ENCODE measurements at places on chromosomes 13 and 19. TPM values are rescaled to one million over a fixed set of nuclear protein-coding genes. Genes with fewer than 3 reads are reported as not detected.

GRCh38 chr13:51500687-51501086 lies 47.9 kb upstream of the INTS6 start:
- DNase-seq, result no peak

- DNase-seq, result no peak
Measured at GRCh38 chr13:73481886-73482445, 423.2 kb downstream of the KLF5 start.

DNA sequence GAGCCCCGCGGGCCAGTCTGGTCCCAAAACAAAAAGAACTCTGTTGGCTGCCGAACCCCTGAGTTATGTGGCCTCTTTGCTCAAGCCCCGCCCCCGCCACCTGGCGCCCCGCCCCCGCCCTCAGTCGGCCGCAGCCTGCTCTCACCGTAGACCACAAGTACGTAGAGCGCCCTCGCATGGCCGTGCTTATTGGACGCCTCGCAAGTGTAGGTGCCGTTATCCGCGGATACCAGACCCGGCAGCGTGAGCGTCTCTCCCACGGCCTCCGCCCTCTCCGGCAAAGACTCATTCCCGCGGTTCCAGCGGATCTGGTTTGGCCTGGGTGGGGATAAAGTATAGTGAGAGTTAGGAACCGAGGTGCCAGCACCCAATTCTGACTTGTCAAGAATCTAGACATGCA lies 5.5 kb upstream of the ZNF428 start:
- no peak for DNase-seq

DNA sequence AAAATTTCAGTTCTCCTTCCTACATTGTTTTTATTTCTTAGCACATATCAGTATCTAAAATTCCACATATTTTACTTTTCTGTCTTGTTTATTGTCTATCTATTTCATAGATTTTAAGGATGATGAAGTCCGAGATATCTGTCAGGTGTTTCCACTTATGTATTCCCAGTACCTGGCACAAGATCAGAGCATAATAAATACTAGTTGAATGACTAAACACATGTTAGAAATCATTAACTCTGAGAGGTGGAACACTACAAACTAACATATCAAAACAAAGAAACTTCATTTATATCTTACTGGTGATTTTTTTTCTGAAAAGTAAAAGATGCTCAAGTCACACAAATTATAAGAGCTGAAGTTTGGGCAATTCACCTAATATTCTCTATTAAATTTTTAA lies 1208.3 kb downstream of the PCDH9 start:
- no peak for DNase-seq

GRCh38 chr13:30810801-30811200 lies 75.5 kb downstream of the ALOX5AP start:
- DNase-seq, result no peak

DNA sequence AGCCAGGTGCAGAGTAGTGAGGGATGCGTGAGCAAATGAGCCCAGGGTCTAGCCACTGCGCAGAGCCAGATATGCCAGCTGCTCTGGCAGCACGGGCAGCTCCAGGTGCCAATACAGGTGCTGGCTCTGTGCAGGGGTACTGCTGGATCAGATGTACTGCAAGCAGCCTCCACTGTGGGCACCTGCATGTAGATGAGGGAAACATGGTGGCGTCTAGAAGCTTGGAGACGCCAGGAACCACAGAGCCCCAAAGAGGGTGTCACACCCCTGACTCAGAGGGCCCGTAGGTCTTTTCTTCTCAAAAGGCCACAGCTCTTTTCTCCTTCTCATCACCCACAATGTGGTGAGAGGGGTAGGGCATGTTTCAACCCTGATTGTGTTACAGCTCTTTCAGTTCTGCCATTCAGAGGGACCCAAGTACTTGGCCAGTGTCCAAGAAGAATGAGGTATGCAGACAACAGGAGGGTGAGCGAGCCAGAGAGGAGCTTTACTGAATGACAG lies 244.4 kb upstream of the SLITRK1 start:
- no peak for DNase-seq

- DNase-seq, result no peak
Measured at GRCh38 chr13:110275931-110276552, 30.9 kb downstream of the COL4A1 start.

DNA sequence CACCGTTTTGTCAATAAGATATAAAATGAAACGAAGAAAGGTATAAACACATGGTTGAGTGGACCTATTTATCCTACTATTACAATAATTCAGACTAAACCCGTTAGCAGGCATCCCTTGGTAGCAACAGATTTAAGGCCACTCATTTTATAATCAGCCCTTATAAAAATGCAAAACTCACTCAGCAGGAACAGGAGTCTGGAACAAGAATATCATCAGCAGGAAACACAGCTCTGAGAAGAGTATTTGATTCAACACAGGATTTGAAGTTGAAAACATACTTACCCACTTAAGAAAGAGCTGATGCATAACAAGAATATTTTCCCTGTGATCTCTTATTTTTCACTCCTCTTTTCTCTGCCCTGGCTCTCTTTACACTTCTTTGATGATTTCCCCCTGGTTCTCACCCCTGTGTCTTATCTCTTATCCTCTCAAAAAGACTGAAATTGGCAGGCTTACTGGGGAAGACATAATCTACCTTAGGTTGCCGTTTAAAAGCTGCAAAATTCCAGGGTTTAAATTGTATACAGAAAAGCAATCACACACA lies 1722.7 kb downstream of the SLITRK5 start:
- no peak for DNase-seq

- DNase-seq, result no peak
Measured at GRCh38 chr13:77239312-77239711, 87.6 kb downstream of the MYCBP2 start.

DNA sequence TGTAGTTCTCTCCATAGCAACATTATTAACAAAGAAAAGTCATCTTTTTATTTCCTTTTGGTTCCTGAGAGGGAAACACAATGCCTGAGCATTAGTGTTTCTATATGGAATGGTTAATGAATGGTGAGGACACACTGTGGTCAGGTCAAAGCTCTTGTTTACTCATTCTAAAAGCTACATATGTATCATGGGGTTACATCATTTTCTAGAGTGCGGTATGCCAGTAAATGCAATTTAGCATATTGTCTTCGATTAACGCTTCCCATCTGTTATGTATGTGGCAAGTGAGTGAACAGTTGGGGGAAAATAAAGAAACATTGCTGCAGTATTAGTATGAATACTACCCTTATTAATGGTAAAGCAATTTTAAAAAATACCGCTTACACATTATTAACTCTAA lies 1152.2 kb upstream of the SPRY2 start:
- DNase-seq, result no peak

DNA sequence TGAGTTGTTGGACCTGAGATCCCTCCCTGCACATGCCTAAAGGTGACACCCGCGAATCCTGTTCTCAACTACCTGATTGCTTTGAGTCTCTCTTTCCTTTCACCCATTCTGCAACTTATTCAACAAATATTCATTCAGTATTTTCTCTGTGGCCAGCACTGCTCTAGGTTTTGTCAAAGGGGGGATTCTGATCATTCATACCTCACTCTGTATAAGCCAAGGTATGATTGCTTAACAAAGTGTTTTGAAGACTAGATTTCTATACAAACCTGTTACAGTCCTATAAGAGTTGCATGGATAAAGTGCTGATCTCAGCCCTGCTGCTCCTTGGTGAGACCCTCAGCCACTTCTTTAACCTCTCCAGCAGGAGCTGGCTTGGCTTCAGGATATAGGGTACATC lies 409.7 kb downstream of the KCNRG start:
- DNase-seq, result no peak

IFI30 gene
- 32.3 TPM for total RNA-seq

GJA3 gene
- 0.13 TPM for total RNA-seq

All from ureter (tissue), 1 donor.